ENCODE measurements at places on chromosomes 12 and 14.

GRCh38 chr14:96514694-96515093 is 12.5 kb downstream of the PAPOLA start:
- DNase-seq, result no peak

GRCh38 chr12:68031881-68032739 is 42.9 kb downstream of the IFNG-AS1 start:
- no peak for DNase-seq

GRCh38 chr12:81329085-81329484 is 251.2 kb downstream of the ACSS3 start:
- no peak for DNase-seq

DNA sequence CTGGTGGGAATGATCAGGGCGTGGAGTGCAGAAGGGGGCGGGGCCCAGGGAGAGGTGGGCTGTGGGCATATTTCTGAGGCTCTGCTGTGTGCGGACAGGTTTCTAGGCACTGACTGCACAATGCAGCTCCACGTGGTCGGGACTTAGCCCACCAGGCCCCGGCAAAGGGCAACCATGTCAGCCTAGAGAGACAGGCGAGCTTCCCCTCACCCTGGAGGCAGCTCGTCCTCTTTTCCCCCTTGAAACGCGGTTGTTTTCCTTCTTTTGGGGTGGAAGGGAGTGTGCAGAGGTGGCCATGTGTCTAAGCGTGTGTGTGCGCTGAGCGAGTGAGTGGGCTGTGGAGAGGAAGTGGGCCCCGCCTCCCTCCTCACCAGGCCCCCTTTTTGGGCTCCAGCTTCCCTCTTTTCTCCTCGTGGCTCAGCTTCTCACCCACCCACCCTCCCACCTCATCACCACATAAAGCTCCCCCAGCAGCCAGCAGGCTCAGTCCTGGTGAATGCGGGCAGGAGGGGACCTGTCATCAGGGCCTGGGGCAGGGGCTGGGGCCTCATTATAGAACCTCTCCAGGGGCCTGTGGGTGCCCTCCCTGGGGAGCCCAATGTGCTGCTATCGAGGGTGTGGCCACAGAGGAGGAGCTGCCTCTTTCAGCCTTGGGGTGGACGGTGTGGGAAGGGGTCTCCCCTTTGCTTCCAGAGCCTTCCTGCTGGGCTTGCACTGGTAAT is 22.0 kb downstream of the LRTM2 start:
- no peak for DNase-seq

GRCh38 chr12:63919756-63920155 is 75.3 kb downstream of the SRGAP1 start:
- no peak for DNase-seq

GRCh38 chr12:108333898-108334699 is 5.0 kb downstream of the CMKLR1 start:
- DNase-seq, result no peak

DNA sequence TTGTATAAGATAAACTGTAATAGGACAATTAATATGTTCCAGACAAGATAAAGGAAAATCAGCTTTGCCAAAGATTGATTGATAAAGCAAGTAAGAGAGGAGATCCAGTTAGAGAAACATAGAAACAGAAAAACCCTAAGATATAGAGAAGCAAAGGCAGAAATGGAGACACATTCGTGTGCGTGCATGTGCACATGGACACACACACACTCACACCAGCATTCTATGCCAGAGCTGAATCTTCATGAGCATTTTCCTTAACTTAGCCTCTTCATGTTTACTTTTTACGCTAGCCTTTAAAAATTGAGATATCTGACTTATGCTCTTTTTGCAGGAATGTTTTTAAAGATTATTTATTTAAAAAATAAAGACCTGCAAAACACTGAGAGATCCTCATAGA is 168.5 kb upstream of the ATP2B1 start:
- no peak for DNase-seq

All from T follicular helper cell (primary cell).